ENCODE measurements at places on chromosomes 4 and X.

DNA sequence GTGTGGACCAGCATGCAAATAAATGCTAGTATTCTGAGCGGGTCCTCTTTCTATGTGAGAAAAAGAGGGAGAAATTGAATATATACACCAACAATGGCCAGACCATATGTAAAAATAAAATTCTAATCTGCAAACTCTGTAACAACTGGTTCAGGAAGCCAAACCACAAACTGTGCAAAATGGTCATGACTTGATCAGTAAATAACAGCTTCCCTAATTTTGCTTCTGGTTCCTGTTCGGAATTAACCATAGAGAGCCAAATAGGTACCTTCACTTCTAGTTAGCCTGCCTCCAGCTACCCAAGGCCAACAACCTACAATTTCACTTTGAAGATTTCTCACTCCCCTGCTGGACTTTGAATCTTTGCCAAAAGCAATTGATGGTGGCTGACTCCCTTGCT, 1313.2 kb downstream of the ADGRL3 start:
- DNase-seq: no peak

- DNase-seq: peak; percentile 65
These were observed 40.4 kb downstream of the ENPEP start for GRCh38 chr4:110516106-110516922.

GRCh38 chrX:71640002-71640401, 21.7 kb upstream of the CXCR3 start:
- DNase-seq: no peak

DNA sequence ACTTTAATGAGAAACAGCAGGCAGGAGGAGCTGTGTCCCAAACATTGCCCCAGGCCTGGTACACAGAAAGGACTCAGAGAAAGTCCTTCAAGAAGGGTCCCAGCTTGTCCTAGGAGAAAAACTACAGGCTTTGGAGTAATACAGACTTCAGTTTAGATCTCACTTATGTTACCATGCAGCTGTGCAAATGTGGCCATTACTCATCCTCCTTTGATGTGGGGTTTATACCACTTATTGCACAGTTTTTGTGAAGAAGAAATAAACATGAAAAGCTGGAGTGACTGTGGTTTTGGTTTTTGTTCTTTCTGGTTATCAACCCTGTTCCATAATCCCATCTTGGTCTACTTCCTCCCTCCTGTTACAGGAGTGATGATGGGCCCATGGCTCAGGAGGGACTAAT, 8.1 kb upstream of the CYTL1 start:
- no peak for DNase-seq

GRCh38 chr4:108224611-108225053, 55.9 kb upstream of the LEF1 start:
- no peak for DNase-seq

DNA sequence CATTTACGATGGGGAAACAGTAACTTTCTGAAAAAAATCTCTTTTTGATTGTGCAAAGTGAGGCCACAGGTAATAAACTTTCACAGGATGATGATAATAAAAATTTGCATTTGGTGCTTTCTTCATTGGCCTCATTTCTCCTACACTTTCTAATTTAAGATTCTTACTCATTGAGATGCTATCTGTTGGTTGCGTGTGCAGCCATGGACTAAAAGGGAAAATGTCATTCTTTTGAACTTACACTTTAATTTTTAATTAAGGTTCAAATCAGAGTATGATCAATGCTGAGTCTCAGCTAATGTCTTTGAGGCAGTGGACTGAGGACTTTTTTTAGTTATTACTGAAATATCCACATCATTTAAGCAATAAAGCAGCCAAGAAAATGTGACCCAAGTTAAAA, 87.6 kb downstream of the SEL1L3 start:
- no peak for DNase-seq

- DNase-seq: no peak
These were observed 211.5 kb upstream of the MID1 start for GRCh38 chrX:10831716-10832502.

- DNase-seq: no peak
These were observed 14.3 kb upstream of the AWAT1 start for GRCh38 chrX:70219938-70220764.

DNA sequence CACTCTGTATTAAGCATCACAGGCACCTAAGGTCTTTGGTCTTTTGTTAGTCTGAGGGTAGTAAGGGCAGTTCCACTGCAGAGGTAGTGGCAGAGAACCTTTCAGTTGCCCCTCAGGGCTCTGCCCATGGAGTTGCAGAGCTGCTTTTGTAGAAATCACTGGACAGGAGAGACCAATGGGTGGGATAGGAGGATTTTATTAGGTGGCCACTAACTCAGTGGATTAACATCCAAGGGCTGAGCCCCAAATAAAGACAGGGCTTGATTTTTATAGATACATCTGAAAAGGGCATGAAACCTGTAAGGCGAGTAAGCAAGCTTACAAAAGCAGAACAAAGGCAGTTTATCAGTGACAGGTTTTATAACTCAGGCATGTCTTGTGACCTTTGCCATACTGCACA, 1035.4 kb downstream of the SH3BGRL start:
- no peak for DNase-seq

DNA sequence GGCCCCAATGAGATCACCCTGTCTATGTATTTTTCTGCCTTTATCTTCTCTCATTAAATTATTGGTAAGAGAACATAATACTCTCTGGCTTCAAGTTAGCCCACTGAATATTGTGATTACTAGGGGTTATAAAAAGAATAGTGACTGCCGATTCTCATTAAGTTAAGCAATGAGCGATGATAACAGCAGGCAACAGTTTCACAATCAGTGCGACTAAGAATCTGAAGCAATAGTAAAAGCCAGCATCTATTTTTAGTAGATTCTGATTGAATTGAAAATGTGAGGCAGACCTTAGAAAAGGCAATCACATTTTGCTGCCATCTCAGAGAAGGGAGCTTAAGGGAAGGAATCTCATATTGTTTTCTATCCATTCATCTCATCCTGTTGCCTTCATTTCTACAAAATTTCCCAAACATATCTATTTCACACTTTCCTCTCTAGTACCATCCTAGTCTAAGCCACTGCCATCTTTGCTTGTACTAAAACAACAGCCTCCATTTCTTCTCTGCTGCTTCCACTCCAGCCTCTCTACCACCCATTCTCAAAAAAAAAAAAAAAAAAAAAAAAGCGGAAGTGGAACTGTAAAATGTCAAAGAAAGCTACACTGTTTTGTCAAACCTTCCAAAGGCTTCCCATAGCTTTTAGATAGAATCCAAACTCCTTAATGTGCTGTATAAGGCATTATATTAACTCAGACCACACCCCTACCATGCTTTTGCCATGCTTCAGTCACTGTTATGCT, 17.4 kb downstream of the GABRA4 start:
- DNase-seq: no peak

GRCh38 chrX:132022198-132022966, 720 bp upstream of the STK26 start:
- no peak for DNase-seq

- DNase-seq: no peak
These were observed 63.8 kb upstream of the STS start for GRCh38 chrX:7083468-7084396.

GRCh38 chr4:86688026-86688425, 93.9 kb downstream of the PTPN13 start:
- DNase-seq: no peak

- DNase-seq: no peak
These were observed 9.8 kb upstream of the HMGB2 start for GRCh38 chr4:173343832-173344397.

DNA sequence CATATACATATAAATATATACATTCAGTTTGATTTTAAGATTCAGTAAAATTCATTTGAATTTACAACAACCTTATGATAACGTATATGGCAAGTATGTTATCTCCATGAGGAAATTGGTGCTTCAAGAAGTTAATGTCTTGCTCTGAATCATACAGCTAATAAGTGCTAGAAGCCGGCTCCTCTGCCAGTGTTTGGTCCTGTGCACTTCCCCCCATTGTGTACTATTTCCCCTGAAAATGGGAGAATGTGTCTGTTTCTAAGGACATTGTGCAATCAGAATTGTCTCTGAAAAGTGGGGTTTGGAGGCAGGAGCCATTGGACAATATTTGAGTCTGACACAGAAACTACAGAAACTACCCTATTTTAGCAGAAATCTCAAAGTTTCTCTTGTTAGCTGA, 135.9 kb downstream of the CPE start:
- DNase-seq: no peak

- no peak for DNase-seq
These were observed 1.3 kb downstream of the DCAF12L1 start for GRCh38 chrX:126551306-126551705.

DNA sequence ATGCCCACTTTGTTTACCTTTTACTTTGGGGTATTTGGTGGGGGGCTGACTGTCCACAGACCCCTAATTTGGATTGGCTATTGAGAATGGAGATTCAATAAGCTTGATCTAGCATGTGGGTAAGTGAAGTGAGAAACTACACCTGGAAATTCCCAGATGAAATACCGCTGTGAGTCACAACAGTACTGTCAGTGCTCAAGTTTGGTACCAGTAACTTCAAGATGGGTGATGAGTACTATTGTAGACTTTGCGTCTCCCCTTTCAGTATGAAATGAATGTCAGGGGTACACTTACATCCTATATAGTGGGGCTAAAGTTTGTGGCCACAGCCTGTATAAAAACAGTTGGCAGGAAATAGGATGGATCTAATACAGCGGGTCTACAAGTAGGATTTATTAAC, 33.3 kb downstream of the HMGN5 start:
- DNase-seq: no peak

GRCh38 chr4:131063878-131064277, 1967.9 kb downstream of the C4orf33 start:
- DNase-seq: no peak

- no peak for DNase-seq
These were observed 158.1 kb upstream of the TENM3 start for GRCh38 chr4:182085051-182085480.

DNA sequence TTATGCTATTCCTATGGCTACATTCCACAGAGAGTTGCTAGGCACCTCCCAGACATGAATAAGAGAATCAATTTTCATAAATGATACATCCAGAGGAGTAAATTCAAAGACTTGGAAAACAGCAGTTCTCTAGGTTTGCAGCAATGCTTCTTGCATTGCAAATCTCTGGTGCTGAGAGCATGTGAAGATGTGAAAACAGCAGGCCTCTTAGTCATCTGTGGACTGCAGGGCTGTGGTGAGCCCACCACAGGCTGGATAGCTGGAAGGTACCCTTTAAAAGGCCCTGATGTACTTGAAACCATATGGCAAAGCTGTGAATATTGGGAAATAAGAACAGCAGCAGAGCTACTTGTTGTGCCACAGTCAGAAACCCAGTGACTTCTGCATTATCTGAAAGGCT, 2135.9 kb downstream of the ARAP2 start:
- DNase-seq: no peak

DNA sequence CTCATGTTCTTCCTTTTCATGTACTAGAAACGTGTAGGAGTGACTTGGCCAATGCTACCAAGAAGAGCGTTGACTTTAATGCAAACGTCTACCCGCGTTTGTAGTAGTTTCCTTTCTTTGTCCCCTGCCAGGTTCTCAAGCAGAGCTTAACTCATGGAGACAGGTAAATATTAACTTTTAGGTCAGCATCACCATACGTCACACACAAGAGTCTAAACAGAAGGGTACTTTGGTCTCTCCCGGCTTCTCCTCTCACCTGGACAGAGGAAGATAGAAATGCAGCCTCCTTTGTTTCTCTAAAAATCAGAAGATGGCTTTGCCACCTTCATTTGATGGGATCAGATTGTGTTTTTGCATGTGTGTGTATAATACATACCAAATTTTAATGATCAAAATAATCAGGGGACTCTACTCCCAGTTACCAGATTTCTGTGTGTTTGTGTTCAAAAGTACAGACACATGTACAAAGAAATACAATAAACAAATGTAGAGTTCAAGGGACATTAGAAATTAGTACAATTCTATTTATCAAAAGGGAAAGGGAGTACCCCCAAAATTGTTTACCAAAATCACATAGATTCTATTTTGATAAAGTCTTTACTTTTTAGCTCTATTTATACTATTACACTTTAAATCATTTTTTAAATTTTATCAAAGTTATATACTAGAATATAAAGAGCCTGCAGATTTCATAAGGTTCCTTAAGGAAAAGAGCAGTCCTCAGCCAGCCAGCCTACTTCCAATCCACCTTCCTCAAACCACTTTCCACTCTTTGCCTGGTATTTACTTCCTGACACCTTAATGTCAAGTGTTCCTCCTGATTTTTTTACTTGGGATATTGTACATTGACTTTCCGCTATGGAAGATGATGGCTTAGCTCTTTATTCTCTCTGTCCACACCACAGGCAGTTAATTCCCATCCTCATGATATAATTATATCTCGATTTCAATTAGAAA, 195.5 kb downstream of the RELL1 start:
- no peak for DNase-seq

DNA sequence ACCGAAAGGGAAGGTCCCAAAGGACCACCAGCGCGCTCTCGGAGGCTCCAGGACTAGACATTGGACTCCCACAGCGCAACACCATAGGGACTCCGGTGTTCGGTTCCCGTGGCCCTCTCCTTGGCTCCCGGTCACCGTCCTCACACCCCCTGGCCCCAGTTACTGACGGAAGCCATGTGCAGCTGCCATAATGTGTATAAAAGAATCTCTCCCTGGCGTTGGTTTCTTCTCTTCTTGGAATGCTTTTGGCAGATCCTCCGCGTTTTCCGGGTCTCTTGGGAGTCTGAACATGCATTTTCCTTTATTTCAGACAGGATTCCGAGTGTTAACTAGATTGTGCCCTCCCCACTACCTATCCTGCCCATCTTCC, 69.8 kb downstream of the FBXO8 start:
- DNase-seq: no peak

GRCh38 chrX:48919360-48919841, 577 bp upstream of the PIM2 start:
- DNase-seq: no peak

DNA sequence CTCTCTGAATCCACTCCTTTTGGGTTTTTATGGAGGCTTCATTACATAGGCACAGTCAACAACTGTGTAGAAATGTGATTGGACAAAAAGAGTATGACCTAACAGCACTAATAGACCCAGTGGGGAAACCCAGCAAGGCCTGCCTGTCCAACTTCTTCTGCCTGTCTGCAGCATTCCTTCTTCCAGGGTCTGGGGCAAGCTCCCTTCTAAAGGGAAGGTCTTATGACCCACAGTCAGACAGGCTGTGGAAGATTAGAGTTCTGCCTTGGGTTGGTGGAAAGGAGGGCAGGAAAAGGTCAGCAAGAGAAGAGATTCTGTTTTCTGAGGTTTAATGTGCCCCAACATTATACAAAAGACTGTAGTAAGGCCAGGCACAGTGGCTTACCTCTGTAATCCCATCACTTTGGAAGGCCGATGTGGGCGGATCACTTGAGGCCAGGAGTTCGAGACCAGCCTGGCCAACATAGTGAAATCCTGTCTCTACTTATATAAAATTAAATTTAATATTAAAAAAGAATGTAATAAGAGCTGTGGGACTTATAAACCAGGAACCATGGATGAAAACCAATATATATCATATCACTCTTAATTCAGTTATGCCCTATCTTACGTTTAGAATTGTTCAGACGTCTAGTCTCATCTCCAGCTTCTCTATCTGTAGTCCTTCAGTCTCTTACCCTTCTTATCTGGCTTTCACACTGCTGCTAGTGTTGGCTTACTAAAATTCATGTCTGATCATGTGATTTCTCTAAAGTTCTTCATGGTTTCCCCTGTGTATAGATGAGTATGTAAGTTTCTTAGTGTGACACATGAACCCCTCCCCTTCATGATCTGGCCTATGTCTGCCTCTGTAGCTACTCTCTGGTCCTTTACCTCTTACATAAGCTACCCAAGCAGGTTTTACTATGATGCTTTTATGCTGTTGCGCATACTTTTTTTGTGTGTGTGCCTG, 6.2 kb downstream of the CLCN3 start:
- no peak for DNase-seq

Data from midbrain (tissue), 1 donor.